Stimulated activated CD8-positive, alpha-beta memory T cell treated with anti-CD3 and anti-CD28 coated beads, Interleukin-12 subunit alpha, Interleukin-12 subunit beta, amount 100 ng/mL, for 4 hours (primary cell): ENCODE measurements at places on chromosomes 2 and 18.

- no peak for DNase-seq
Measured at GRCh38 chr18:69008538-69008937, 210.7 kb downstream of the CCDC102B start.

DNA sequence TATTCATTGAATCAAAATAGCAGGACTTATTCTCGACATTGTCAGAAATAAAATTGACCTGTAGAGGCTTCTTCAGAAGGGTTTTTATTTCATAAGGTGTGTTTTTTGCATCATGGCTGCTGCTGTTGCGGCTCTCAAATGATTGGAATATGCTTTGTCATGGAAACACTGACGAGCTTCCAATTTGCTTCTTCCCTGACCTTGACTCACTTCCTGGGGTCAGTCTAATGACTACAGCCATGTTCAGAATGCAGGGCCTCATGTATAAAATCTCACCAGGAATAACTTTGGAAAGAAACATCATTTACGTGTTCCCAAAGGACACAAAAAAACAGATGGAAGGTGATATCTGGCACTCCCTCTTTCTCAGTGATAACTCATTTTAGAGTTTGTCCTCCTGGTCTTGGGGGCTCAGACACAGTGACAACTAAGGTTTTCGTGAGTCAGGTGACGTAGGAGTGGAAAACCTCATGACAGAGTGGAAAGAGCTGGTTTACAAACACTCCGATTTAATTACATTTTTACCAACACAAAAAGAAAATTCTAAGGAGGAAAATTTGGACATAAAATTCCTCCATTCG is 467.0 kb upstream of the RAB12 start:
- no peak for DNase-seq

DNA sequence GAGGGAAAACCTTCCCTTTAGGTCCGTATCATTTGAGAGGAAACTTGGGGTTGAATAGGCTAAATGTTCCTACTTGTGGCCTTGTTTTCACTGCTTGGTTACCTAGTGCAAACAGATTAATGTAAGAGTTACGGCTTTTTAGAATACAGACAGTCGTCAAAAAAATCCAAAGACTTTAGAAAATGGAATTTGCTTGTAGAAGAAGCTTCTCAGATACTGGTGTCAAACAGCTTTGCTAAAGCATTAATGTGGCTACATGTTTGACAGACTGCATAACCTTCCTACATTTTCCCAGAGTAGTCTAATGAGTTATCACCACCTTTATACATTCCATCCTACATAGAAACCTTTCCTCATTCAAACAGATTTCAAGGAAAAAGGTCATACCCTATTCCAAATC is 114.6 kb downstream of the FMNL2 start:
- no peak for DNase-seq

- no peak for DNase-seq
Measured at GRCh38 chr2:70111752-70112591, 24.7 kb downstream of the PCBP1 start.

- no peak for DNase-seq
Measured at GRCh38 chr2:45009928-45010701, 863 bp upstream of the SIX2 start.

- DNase-seq = no peak
Measured at GRCh38 chr2:144670080-144670479, 150.2 kb upstream of the ZEB2 start.

DNA sequence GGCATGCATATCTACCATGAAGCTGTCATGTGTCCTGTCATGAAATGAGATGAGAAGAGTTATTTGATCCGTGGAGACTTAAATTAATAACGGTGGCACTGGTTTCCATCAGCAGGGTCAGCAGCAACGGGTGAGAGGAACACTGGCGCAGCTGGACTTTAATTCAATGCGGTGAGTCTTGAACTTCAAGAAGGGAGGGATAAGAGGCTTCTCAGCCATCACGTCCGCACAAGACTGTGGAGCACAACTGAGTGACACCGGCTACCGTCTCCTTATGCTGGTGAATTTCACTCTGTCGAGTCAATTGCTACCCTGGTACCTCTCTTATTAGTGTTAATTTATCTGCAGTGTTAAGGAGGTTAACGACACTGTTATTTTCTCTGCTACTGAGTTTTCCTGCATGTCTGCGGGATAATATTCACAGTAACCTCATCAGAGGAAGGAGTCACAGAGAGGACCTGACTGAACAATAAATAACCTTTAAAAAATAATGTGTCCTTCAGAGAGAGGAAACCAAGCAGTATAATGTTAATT is 236.8 kb downstream of the EPHA4 start:
- no peak for DNase-seq

DNA sequence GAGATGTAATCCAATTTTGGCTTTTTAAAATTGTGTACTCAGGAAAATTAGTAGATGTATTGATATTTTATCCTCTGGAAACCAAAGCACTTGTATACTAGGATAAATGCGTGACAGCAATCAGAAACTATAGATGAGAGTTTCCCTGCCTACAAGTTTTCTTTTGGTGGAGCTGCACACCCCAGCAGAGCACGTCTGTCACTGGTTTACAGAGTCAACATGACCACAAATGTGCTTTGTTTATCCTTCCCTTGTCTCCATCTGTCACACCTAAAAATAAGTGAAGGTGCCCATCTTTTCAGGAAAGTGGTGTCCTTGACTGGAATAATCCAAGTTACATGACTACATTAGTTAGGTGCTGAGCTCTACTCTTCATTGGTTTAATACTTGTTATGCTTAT is 210.4 kb upstream of the DSEL start:
- DNase-seq = no peak

DNA sequence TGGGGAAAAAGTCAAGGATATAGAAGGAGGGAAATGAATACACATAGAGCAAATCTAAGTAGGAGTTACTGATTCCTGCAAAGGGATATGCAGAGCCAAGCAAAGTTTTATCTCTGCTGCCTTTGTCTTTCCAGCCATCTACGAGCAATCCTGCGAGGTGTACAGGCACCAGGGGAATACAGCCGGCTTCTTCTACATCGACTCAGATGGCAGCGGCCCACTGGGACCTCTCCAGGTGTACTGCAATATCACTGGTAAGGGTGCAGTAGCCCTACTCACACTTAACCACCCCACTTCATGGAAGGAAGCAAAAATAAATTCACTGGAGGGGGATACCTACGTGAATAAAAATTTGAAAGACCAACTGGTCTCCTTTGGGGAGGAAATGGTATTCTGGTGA is 584.6 kb downstream of the CNTNAP5 start:
- no peak for DNase-seq

DNA sequence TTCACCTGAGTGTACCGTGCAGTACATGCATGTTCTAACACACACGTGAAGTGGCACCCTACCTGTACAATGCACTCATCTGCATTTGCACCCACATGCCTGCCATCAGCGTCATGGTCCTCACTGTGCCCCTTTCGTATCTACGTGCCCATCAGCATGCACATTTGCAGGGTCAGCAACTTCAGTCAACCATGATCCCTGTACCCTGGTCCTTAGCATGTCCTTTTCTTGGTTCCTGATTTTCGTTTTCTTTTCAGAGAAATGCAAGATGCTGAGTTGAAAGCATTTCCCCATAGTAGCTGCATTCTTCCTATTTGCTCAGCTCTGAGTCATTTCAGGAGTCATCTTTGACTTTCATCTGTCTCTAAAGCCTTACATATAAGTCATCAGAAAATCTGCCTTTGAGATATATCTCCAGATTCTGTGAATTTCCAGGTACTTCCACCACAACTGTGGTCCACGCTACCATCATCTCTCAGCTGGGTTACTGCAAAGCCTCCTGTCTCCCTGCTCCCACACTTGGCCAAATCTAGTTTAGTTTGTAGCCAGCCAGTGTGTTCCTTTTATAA is 14.7 kb upstream of the PUM2 start:
- no peak for DNase-seq

GRCh38 chr18:39841482-39842365 is 2113.3 kb upstream of the PIK3C3 start:
- no peak for DNase-seq

DNA sequence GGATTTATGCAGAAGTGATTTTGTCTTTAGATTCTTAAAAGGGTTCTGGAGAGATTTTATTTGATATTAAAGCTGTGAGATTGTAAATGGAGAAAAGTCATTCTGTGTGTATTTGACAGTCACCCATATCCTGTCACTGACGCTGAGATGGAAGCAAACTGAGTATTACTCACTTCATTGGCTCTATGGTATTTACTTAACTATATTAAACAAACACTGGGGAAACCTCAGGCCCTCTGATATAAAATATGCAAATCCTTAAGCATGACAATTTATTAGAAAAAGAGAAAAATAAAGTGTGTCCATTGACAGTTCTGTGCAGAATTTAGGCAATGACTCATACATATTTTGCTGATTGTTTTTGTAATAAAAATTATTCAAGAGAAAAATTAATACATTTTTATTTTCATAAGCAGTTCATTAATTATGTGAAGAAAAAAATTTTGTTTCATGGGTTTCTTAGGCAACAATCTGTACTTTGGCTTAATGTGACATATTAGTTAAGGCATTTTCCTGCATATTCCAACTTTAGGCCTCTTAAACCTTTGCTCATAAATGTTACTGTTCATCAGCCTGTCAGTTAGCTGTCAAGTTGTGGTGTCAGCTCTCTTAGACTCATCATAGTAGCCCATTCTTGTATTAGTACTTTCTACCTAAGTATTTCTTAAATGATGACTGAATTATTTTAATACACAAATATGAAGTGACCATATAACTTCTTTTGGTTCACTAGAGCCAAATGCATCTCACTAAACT is 99.9 kb downstream of the PARD3B start:
- no peak for DNase-seq

DNA sequence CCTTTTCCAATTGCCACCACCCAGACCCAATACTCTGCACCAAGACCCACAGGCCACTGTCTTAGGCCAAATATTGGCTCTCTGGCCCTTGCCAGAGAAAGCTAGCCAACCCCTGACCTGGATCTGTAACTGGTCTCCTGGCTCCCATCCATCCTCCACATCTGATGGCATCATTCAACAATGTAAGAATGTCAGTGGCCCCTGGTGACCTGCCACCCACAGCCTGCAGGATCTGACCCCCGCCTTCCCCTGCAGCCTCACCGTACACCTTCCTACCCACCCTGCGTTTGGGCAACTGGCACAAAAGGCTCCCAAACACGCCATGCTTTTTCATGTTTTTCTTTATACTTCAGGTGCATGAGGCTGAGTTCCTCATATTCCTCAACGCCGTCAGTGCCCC is 60.0 kb upstream of the ASAP2 start:
- DNase-seq = no peak

DNA sequence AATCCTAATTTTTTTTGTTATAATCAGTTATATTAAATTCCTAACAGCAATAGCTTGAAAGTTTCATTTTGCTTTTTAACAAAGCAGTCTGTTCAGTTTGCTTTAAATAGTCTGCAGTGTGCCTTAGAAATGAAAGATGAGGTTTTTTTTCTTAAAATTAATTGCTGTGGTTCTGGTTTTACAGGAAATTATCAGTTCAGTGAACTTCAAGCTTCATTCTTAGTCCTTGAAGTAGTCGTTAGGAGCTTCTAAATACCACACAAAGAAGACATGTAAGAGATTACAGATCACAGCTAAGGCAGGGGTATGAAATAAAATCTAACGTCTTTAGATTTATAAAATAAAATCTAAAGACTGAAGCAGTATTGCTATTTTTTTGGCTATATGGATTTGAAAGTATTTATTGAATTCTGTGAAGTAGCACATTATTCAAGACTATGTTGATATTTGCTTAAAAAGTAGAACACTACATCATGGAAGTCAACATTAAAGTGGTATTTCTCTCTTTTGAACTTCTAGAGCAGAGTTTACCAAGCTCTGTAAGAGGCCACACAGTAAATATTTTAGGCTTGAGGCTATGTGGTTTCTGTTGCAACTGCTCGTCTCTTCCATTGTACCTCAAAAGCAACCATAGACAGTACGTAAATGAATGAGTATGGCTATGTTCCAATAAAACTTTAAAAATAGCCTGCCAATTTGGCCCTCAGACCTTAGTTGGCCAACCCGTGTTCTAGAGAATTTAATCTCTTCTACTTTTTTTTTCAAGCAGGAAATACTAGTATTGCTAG is 81.5 kb upstream of the STON1 start:
- no peak for DNase-seq

DNA sequence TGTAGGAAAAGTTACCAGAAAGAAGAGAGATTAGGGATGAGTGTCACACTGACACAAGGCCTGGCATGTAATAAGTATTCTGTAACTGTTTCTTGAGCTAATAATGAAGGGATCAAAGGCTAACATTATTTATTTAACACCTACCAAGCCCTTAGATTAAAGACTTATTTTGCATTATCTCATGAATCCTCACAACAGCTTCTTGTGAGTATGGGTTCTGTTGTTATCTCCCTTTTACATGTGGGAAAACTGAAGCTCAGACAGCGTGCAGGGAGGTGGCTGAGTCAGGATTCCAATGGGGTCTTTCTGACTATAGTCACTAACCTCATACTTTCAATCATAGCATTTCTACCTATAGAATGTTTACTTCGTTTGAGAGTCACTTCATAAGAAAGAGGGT is 79.0 kb upstream of the PROKR1 start:
- DNase-seq = no peak

DNA sequence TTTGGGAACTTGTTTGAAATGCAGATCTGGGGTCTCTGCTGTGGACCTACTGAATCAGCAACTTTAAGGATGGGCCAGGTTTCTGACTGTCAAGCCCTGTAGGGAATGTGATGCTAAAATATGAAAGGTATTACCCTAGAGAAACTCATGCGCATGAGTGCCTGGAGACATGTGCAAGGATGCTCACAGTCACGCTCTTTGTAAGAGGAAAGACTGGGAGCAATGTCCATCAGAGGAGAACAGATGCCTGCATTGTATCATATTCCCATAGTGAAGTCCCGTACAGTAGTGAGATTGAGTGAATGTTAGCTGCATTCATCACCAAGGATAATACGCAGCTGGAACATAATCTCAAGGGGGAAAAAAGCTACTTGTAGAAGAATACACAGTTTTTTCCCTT is 14.1 kb downstream of the ZNF407 start:
- DNase-seq = no peak

GRCh38 chr2:43198263-43198662 is 28.1 kb downstream of the ZFP36L2 start:
- no peak for DNase-seq

- DNase-seq = no peak
Measured at GRCh38 chr18:78731398-78732032, 248.1 kb upstream of the SALL3 start.

DNA sequence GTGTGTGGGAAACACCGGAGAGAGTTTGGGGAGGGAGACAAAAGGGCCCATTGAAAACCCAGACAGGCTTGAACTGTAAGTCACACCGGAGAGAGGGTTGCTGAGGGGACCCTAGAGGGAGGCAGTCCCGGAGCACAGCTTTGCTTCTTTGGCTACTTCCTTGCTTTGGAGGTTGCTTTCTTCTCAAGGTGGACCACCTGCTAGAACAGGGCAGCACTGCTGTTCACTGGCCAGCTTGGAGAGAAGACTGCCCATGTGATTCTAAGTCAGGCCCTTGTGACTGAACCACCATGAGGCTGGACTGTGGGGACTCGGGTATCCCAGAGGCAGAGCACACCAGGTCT is 4.4 kb downstream of the ACTG2 start:
- DNase-seq = no peak

- no peak for DNase-seq
Measured at GRCh38 chr2:84924173-84925106, 19.0 kb downstream of the TMSB10 start.

GRCh38 chr2:62222674-62223073 is 26.8 kb downstream of the B3GNT2 start:
- DNase-seq = no peak

- peak; percentile 33 for DNase-seq
Measured at GRCh38 chr2:54041135-54041534, 70.3 kb upstream of the PSME4 start.
